HL-60 (cell line): ENCODE measurements at places on chromosomes 2 and 18.

DNA sequence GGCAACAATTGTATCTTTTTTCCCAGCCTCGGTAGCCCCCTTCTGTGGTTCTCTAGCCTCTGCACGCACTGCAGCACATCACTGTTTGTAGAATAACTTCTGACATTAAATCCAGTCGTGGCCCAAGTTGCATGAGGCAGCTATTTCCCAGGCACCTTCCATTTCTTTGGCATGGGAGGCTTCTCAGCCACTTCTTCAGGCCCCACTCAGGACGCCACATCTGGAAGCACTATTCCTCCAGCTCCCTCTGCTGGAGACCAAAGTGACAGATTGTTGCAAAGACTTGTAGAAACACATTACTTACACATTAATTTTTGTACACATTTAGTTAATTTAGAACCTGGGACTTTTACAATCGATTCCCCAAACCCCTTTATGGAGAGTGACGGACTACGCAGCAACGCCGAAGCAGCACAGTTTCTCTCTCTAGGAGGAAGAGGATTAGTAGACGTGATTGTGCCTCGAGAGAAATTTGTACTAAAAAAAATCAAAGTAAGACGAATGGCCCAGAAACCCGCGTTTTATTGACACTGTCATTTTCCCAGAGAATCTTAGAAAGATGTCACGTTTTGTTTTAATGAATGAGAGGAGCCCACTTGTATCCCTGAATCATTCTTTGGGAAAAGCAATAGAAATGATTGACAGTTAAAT lies 57.8 kb upstream of the RGPD5 start:
- peak; percentile 34 for DNase-seq

DNA sequence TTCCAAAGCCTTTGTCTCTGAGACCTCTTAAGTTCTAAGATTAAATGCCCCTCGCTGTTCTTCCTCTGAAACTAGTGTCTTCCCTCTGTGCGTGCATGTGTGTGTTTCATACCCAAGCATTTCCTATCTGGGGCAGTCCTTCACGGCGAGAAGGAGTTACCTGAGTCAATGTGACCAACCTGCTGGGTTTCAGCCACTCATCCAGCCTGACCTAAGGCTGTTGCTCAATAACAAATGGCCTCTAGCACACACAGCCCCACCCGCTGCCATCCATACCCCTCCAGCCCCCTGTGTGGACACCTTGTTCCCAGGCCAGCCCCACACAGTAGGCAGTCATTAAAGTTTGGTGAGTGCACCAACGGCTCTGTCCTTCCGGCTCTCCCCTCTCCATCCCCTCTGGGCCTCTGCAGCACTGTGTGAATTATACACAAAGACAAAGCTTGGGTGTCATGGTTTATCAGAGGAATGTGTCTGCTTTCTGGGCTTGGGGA lies 53.8 kb upstream of the FOSL2 start:
- DNase-seq = no peak

DNA sequence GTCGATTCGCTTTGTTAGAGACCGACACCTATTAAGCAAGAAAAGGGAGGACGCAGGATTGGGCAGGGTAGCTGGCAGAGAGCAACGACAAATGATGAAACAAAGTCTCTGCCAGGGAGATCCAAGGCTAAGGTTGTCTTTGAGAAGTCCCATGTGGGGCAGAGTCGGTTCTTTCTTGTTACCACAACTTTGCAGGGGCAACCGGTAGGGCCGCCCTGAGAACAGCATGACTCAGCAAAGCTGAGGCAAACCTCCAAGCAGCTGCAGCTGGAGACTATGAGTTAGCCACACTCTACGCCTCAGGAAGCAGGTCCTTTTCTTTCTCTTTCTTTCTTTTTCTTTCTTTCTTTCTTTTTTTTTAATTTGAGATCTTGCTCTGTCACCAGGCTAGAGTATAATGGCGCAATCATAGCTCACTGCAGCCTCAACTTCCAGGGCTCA lies 452.3 kb upstream of the ID2 start:
- peak; percentile 93 for DNase-seq

GRCh38 chr2:173652311-173652710 lies 297.6 kb downstream of the CDCA7 start:
- DNase-seq = no peak

- DNase-seq = no peak
These were observed 29.8 kb downstream of the CYTIP start for GRCh38 chr2:157414050-157414449.

DNA sequence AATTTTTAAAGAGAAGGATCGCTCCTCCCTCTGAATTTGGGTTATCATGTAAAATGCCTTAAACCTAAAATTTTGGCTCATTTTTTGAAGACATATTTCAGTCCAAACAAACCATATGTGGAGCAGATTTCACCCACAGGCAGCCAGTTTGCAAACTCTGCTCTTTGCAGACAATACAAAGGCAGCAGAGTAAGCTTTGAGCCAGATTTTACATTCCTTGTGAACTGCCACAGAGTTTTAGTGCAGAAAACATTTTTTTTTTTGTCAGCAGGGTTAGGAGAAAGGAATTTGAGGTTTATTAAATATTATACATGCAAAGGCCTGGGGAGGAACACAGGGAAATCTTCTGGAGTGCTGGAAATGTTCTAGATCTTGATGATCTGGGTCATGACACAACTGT lies 171.9 kb upstream of the FN1 start:
- no peak for DNase-seq

GRCh38 chr18:39186008-39186407 lies 1620.4 kb upstream of the CELF4 start:
- DNase-seq = no peak

DNA sequence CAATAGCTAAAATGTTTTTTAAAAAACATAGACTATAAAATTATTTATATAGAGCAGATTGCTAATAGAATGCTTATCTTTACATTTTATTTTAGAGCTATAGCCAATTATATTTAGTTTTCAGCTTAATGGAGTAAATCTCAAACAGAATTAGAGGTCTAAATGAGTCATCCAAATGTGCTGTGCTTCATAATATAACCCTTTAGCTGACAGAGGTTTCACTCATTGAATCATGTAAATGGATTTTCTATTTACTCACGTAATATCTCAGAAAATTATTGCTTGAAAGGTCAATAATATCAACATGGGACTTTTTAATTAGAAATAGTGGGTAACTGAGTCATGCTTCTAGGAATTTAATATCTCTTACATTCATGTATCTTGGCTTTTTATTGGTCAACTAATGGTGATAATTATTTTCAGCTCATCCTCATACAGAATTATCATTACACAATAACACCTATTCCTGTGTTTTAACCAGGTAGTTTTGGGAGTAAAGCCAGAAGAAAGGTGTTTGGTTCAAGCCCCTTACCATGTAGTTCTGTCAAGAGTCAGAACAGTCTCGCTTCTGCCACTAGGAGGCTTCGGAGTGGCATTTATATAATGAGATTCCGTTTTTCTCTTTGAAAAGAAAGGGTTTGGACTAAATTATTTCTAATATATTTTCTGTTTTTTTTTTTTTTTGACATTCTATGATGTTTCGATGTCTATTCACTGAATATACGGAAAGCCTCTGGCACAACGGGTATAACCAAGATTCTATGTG lies 217.6 kb downstream of the CDH7 start:
- no peak for DNase-seq

- no peak for DNase-seq
These were observed 142.6 kb downstream of the PXDN start for GRCh38 chr2:1601471-1602277.

- no peak for DNase-seq
These were observed 31.9 kb downstream of the CNGA3 start for GRCh38 chr2:98378196-98378595.

DNA sequence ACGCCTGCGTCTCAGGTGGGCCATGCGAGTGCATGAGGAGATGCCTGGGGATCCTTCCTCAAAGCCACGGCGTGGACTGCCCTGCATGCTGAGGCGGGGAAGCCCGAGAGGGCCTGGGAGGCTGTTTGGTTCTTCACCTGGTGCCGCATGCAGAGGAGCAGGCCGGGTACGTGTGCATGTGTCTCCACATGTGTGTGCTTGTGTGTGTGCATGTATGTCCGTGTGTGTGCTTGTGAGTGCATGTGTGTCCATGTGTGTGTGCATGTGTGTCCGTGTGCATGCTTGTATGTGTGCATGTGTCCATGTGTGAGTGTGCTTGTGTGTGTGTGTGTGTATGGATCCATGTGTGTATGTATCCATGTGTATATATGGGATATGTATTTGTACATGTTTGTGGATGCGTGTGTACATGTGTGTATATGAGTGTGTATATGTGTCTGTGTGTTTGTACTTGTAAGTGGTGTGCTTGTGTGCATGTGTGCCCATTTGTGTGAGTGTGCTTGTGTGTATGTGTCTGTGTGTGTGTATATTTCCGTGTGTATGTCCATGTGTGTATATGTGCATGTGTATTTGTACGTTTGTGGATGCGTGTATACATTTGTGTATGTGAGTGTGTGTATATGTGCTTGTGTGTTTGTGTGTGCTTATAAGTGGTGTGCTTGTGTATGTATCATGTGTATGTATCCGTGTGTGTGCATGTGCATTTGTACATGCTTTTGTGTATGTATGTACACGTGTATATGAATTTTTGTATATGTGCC lies 79.0 kb downstream of the PTGR3 start:
- DNase-seq = no peak

DNA sequence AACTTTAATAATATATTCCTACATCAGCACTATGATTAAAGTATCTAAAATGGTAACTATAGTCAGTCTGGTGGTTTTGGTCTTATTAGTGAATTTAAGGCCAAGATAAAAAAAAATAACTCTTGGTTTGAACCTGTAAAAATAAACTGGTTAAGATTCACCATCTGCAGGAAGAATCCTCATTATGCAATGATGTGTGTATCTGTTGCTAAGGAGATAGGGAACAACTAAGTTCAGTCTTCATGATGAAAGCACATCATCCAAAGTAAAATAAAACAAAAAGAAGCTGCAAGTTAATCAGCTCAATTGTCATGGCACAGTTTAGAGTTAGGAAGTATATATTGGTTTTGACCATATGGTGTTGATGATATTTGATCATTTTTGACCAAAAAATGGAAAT lies 466.0 kb downstream of the NYAP2 start:
- DNase-seq = peak; percentile 7

DNA sequence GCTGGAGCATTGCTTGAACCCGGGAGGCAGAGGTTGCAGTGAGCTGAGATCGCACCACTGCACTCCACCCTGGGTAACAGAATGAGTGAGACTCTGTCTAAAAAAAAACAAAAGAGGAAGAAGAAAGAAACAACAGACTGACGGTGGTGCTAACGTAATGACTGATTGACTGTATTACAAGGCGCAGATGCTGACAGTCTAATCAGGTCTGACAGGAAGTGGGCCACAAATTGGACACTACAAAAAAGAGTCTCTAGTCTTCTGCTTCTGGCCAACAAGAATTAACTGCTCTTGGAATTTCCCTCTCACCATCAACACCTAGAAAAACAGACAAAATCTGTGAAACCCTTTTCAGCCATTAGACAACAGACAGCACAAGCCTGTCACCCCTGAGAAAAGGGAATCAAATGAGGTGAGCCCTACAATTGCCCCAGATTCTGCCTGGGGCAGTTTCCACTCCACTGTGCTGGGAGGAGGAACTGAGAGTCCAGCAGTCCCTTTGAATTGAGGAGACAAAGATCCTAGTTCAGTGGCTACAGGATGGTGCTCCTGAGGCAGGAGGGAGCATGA lies 43.3 kb downstream of the SNED1 start:
- no peak for DNase-seq

DNA sequence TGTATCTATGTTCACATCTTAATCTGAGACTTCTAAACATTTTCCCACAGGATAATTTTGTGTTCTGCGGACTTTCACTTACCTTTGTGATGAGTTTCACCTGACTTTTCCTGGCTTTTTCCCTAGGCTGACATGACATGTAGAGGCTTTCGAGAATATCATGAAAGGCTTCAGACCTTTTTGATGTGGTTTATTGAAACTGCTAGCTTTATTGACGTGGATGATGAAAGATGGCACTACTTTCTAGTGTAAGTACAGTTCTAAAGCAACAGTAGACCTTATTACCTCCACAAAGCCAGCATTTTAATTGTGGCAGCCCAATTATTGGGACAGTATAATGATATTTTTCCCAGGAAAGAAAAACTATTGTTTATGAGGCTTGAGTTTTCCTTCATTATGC lies 34.1 kb upstream of the METAP1D start:
- no peak for DNase-seq

DNA sequence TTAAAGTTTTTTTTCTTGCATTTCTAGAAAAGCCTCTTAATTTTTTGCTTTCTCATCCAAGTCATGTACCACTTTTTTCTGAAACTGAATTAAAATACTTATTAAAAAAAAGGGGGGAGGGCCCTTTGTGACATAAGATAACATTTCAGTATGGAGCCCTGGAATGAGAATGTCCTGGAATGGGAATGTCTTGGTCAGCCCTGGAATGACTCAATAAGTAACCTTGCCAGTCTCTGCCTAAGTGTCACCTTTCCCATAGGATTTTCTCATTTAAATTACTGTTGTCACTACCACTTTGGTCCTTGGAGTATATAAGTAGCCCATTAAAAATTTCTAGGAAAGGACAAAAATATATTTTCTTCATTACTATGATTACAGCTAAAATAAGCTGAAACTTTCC lies 4.7 kb downstream of the UBXN2A start:
- DNase-seq = no peak

DNA sequence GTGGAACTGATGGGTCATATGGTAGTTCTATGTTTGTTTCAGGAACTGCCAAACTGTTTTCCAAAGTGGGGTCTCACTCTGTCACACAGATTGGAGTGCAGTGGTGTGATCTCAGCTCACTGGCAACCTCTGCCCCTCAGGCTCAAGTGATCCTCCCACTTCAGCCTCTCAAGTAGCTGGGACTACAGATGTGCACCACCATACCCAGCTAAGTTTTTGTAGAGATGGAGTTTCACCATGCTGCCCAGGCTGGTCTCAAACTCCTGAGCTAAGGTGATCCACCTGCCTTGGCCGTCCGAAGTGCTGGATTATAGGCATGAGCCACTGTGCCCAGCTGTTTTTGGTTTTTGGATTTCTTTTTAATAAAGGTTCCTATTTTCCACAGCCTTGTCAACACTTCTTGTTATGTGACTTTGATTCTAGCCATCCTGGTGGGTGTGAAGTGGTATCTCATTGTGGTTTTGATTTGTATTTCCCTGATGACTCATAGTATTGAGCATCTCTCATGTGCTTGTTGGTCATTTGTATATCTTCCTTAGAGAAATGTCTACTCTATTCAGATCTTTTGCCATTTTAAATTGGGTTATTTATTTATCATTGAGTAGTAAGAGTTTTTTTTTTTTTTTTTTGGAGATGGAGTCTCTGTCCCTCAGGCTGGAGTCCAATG lies 22.8 kb downstream of the NPC1 start:
- no peak for DNase-seq

DNA sequence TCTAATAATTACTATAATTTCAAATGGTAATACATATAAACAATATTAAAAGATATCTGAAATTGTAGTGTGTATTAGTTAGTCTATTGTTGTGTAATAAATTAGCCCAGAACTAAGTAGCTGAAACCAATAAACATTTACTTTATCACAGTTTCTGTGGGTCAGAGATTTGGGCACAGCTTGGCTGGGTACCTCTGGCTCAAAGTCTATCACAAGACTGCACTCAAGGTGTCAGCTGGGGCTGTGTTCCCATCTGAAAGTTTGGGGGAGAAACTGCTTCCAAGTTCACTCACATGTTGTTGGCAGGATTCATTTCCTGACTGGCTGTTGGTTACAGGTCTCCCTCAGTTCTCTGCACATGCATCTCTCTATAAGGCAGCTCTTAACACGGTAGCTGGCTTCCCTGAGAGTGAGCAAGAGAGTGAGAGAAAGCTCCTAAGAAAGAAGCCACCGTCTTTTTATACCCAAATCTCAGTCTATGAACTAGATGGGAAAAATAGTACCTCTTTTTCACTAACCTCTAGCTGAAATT lies 25.6 kb upstream of the WIPF1 start:
- DNase-seq = no peak
